ENCODE measurements at places on chromosomes 1 and 21.
A peak's percentile ranks its signal among the peaks of the same experiment; 100 is the strongest.

GRCh38 chr1:165228111-165228655 is 128.3 kb downstream of the LMX1A start:
- no peak for DNase-seq

DNA sequence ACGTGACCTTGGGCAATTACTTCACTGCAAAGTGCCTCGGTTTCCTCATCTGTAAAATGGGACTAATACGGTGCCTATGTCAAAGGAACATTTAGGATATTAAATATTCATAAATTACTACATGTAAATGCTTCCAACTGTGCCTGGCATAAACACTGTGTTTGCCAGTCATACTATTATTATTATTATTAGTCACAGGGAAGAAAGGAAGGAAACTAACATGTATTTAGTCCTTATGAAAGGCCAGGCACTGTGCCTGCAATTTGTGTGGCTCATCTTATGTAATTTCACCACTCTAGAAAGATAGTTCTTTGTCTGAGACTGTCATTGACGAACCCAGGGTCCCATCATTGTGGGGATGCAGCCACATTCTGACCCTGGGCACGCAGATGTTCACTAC is 45.0 kb downstream of the EPHB2 start:
- no peak for DNase-seq

DNA sequence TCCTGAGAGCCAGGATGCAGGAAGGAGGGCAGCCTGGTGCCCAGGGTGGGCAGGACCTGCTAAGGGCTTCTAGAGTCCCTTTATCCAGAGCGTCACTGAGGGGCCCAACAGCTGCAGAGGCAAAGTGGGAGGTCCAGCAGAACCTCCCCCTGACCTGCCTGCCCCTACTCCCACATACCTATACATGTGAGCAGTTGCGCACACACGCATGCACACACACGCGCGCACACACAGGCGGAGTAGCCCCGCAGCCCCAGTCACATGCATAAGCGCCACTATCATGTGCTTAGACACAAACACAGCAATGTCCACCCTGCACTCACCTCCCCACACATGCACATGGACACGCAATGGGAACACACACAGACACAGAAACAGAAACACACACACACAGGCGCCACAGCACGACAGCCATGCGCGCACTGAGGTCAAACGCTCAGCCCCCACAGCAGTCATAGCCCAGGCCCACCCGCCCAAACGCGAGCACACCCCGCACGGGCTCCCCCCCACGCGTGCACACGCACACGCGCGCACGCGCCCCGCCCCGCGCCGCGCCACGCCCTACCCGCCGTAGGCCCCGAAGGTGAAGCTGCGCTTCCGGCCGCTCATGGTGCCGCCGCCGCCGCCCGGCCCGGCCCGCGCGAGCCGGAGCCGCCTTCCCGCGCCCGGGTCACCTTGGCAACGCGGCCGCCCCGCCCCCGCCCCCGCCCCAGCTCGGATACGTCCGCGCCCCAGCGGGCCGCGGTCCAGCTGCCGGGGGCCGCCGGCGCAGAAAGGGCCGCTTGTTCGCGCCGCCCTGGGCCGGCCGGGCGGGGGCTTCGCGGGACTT is 17.7 kb downstream of the RAP1GAP start:
- DNase-seq, result peak; percentile 11

- no peak for DNase-seq
These were observed 1.1 kb downstream of the THEM4 start for GRCh38 chr1:151908228-151908691.

DNA sequence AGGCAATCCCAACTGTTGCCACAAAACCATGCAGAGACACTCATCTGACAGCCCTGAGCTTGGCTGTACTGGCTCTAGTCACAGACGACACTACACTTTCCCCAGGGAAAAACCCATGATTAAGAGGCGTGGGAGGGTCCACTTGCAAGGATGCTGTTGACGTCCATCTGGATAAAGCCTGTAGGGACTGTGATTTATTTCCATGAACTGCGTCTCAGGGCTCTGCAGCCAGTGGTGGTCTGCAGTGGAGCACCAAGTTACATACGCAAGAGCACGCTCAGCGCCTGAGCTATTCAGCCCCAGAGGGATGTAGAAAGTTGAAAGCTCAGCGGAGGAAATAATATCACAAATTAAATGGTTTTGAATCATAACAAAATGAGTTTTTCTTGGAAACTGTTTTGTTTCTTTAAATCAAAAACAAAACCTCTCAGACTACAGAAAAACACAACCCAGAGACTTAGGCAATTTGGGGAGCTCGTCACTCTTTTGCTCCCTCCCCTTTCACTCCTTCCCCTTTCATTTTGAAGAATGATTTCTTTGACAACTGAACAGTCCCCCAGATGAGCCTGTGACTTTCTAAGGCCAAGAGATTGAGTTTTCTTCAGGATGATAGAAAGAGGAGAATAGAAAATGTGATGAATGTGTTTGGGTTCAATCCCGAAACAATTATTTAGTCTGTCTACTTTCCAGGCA is 71.2 kb downstream of the NGF start:
- DNase-seq, result no peak

DNA sequence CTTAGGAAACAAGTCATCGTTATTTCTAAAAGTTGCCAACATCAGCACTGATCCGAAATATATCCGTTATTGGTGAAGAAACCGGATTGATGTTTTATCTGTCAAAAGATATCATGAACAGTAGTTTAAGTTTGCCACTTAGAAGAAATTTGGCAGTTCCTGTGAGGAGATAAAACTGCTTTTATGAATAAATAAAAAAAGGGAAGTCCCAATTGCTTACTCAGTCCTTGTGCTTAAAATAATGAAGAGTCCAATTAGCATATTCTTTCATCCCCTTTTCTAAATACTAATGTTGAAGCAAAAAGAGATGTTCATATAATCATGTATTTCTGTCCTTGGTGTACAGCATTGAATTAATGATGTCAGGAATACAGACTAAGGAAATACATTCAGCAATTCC is 164.6 kb downstream of the NCAM2 start:
- no peak for DNase-seq

- no peak for DNase-seq
These were observed 10.2 kb upstream of the PLXNA2 start for GRCh38 chr1:208254376-208254775.

DNA sequence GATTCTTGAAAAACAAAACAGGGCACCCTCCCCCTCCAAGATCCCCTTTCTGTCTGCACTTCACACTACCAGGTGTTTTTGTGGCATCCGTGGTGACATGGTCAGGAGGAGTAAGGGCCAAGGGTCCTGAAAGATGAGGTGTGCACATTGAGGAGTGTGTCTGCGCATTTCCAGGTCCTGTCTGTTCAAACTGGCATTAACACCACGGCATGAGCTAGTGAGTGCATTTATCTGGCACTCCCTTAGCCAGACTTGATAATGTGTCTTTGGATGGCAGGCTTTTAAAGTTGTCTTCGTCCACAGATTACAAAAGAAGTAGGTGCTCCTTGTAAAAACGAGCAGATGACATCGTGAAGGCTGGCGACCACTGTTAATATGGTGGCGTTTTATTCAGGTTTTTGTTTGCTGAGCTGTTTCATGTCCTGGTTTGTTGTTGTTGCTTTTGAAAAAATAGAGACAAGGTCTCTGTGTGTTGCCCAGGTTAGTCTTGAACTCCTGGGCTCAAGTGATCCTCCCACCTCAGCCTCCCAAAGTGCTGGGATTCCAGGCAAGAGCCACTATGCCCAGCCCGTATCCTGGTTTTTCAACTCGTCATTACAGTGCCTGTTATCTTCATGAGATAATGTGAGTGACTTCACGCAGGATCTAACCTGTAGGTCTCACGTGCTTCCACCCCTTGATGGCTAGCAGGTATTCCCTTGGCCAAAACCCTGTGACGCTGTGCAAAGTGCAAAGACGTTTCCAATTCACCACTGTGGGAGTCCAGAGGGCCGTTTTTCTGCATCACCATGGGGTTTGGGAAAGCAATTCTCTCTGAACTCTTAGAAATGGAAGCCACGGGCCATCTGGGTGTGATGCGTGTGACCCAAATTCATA is 4.2 kb downstream of the TMEM51 start:
- no peak for DNase-seq

GRCh38 chr1:53819387-53819786 is 18.7 kb downstream of the NDC1 start:
- no peak for DNase-seq

GRCh38 chr1:59604191-59604590 is 210.6 kb upstream of the HOOK1 start:
- no peak for DNase-seq

DNA sequence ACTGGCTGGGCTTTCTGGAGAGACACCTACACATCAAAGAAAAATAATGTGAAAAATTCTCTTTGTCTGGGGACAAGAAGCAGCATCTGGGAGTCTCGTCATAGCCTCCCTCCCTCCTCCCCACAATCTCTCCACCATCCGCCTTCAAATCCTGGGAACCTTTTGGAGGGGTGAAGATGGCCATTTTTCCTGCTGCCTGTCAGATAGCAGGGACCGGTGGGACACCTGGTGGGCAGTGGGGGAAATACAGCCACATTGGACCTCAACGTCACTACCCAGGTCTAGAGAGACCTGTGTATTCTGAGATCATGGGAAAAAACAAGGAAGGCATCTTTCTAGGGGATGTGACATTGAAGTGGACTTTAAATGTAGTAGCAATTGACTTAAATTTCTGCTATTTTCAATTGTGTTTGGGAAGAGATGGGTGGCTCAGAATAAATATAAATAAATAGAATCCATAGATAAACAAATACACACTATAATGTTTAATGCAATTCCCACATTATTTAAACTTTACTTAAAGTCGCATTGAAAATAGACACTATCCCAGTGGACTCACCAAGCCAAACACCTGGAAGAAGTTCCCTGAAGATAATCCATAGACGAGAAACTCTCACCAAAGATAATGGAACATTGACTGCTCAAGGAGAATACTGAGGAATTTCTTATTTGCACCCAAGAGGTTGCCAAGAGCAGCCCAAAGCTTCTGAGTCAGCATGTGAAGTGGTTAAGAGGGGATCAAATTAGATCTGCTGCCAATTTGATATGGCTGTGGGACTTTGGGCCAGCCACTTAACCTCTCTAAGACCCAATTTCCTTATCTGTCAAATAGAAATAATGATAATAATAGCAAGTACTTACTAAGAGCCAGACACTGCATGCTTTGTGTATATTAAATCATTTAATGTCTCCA is 147.6 kb upstream of the CAMK1G start:
- DNase-seq, result peak; percentile 7

GRCh38 chr1:112716133-112716720 is 1.1 kb upstream of the PPM1J start:
- DNase-seq, result peak; percentile 70

GRCh38 chr21:43343992-43344886 is 82.7 kb downstream of the SIK1 start:
- DNase-seq, result no peak

DNA sequence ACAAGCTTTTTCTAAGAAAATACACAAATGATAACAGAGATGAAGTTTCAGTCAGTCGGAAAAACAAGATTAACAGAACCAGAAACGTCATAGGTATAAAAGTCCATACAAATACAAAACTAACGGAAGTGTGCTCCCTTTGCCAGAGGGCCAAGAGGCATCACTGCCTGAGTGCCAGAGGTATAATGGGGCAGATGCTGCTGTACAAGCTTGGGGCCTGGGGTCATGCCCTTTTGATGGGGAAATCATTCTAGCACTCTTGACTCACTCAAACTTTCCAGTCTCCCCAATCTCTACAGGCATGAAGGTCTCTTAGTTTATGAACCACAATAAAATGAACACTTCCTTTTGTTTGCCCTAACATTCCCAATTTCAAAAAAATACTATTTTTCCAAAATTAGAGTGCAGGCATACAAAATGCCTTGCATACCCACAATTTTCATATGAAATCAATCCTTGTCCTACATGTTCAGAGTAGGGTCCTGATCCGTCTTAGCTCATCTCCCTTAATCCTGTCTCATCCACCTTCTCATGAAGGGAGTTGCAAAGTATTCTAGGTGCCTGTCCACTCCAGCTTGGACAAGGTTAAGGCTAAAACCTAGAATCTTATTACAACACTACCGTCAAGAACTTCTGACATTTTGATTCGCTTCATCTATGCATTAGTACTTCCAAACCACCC is 1.5 kb downstream of the RPL22 start:
- DNase-seq, result no peak

DNA sequence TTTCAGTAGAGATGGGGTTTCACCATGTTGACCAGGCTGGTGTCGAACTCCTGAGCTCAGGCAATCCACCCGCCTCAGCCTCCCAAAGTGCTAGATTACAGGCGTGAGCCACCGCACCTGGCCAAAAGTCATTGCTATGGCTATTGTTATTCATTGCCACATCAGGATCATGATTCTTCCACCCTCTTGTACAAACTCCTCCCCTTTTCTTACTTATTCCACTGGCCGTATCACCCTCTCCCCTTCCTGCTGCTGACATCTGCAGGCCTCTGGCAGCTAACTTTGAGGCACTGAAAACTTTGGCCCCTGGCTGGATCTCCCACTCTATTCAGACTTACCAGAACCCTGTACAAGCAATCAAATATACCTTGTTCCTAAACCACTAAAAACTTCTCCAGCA is 10.9 kb downstream of the TMEM53 start:
- DNase-seq, result no peak

GRCh38 chr1:172478485-172478884 is 34.6 kb upstream of the PIGC start:
- DNase-seq, result no peak

GRCh38 chr1:209807509-209807908 is 1.6 kb upstream of the IRF6 start:
- no peak for DNase-seq

- no peak for DNase-seq
These were observed 74.8 kb upstream of the PDE4B start for GRCh38 chr1:65717815-65718454.

DNA sequence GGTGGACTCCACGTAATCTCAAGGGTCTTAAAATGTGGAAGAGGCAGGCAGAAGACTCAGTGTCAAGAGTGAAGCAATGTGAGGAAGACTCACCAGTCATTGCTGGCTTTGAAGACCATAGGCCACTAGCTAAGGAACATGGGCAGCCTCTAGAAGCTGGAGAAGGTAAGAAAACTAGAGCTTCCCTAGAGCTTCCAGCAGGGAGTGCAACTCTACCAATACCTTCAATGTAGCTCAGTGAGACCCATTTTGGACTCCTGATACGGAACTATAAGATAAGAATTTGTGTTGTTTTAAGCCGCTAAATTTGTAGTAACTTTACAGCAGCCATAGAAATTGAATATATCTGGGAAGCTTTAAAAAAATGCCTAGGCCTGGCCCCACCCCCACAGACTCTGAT is 18.9 kb downstream of the METTL13 start:
- no peak for DNase-seq

DNA sequence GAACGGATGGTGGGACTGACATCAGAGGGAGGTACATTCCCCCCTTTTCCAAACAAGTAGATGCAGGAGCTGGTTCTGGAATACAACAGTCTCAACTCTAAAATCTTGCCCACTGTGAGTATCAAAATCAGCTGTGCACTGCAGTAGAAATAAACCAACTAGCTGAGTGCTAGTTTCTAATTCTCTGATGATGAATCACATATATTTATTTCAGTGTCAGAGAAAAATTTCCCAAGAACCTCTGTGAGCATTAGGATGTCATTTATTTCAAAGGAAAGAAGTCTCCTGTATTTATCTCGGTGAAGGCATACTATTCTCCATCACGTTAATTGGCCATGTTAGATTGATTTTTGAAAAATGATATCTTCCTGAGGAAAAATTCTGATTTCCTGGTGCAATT is 67.1 kb downstream of the LHX9 start:
- no peak for DNase-seq

GRCh38 chr1:147641291-147641690 is 29.0 kb downstream of the ACP6 start:
- no peak for DNase-seq

Measured in activated CD8-positive, alpha-beta memory T cell treated with anti-CD3 and anti-CD28 coated beads for 48 hours (primary cell).